ENCODE measurements at places on chromosomes 13 and 19.

DNA sequence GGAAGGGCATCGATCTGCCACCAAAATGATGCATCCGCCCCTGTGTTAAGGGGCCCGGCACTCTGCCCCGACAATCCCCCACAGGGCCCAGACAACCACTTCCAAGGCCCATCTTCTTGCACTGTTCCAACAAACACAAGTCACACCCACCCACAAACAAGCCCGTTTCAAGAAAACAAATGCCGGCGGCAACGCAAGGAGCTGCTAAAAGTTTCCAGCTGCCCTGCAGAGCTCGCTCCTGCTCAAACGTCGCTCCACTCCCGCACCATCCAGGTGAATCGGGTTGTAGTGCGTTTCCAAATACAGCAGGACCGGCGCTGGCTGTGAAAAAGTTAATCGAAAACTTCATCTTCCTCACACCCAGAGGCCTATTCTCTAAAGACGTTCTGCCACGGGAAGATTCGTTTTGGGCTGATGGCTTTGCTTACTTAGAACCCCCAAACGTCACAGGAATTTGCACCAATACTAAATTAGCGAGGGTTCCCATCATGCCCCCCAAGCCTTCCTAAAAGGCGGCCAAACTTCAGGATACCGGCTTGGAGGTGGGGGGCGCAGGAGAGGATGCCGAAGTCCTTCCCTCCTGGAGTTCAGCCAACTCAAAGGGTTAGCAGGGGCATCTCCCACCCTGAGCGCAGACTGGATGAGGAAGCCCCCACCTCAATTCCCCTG is 107.4 kb upstream of the DOCK9 start:
- DNase-seq, result peak; percentile 34

DNA sequence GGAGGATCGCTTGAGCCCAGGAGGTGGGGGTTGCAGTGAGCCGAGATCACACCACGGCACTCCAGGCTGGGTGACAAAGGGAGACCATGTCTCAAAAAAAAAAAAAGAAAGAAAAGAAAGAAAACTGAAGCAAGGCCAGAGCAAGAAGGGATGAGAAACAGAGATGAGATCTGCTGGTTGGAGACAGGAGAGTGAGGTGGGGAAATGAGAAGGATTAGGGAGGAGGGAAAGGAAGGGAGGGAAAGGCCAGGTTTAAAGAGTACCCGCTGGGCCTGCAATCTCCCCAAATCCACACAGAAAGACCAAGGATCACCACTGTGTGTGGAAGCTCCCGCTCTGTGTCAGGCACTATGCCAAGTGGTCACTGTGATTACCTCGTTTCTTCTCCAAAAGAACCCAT is 16.3 kb upstream of the LYPD3 start:
- no peak for DNase-seq

GRCh38 chr19:21856773-21857514 is 21.0 kb upstream of the ZNF43 start:
- no peak for DNase-seq

DNA sequence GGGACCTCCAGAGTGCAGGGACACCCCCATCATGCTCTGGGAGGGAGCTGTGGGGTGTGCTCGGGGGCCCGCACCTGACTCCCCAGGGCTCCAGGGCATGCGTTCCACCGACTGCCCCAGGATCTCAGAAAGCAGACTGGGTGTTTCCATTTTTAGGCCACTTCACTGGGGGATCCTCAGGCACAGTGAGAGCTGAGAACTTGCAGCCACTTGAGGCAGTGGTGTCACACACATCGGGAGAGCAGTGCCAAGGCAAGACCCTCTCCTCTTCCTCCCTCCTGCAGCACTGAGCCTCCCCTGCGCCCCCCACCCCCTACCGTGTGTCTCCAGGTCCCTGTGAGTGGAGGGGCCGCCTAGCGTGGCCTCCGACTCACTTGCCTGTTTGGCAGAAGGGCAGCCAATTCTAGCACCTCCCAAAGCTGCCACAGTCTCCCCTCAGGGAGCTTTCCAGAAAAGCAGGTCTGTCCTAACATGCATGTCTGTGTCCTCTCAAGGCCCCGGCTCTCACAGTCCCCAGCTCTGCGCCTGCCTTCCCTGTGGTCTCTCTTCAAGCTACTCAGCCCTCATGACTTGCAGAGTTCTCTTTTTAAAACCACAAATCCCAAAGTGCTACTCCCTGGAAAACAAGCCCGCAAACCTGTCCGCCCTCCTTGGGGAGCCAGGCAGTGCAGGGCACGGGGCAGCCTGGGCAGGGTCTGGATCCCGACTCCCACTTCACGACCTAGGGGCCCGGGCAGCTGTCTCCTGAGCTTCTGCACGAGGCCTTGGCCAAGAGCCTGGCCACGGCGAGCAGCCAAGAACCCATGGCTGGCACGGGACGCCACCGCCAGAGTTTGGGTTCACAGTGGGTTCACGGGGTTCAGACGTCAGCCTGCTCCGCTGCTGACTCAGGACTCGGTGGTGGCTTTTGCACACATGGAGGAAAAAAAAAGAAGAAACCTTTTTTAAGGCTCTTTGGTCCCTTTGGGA is 94.1 kb downstream of the STK24 start:
- DNase-seq, result peak; percentile 87

DNA sequence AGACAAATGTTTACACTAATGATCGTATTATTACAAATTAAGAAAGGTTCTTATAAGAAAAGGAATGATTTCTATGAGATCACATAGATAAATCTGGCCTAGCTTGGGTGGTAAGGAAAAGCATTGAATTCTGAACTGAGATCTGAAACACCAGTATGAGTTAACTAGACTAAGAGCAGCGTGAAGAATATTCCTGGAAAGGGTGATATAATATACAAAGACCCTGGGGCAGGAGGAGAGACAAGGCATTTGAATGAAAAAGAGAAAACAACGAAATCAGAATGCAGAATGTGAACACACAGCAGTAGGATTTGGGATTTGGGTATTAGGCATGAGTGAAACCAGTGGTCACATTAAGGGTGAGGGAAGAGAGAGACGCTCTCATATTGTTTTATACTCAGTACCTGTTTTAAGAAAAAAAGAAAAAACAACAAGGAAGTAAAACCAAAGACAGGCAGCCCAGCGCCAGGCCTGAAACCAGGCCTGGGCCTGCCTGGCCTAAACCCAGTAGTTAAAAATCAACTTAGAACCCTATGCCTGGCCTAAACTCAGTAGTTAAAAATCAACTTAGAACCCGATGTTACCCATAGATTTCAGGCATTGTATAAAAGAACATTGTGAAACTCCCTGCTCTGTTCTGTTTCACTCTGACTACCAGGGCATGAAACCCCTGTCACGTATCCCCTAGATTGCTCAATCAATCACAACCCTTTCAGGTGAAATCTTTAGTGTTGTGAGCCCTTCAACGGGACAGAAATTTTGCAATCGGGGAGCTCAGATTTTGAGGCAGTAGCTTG is 287.1 kb downstream of the ITGBL1 start:
- no peak for DNase-seq

GRCh38 chr13:77476456-77476855 is 59.0 kb upstream of the SCEL start:
- no peak for DNase-seq

GRCh38 chr19:53057904-53058580 is 13.5 kb downstream of the ERVV-2 start:
- no peak for DNase-seq
